ENCODE measurements at places on chromosomes 1 and 21.

- no peak for DNase-seq
- H3K27me3 ChIP-seq: no peaks in the 10 kb centered on the region
- no peak overlapping the region for H3K4me3 ChIP-seq
- peaks cover under 1% of the 10 kb centered on the region for H3K4me1 ChIP-seq
These were observed 23.3 kb downstream of the PIP5K1A start for GRCh38 chr1:151221616-151222015.

DNA sequence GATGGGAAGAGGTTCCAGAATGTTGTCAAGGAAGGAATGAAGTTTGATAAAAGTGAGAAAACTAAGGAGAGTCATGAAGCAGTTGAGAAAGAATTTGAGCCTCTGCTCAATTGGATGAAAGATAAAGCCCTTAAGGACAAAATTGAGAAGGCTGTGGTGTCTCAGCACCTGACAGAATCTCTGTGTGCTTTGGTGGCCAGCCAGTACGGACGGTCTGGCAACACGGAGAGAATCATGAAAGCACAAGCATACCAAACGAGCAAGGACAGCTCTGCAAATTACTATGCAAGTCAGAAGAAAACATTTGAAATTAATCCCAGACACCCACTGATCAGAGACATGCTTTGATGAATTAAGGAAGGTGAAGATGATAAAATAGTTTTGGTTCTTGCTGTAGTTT, 142.8 kb downstream of the CDC7 start:
- no peaks in the 10 kb centered on the region for H3K4me1 ChIP-seq
- DNase-seq: no peak
- H3K27me3 ChIP-seq: no peaks in the 10 kb centered on the region
- H3K4me3 ChIP-seq: no peak overlapping the region
- H3K36me3 ChIP-seq: no peaks in the 10 kb centered on the region

DNA sequence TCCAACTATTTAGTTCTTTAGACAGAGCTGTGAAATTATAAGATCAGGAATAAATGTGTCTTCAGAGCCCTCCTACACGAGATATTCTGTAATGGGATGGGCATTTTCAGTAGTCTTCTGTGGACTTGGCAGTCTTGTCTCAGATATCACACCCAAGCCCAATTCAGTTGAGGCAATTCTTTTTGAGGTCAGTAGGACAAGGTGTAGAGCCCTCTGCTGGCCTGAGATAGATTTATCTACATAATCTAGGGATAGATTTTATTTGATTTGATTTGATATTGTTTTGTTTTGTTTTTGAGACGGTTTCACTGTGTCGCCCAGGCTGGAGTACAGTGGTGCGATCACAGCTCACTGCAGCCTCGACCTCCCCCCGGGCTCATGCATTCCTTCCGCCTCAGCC, 77.5 kb downstream of the FMN2 start:
- H3K27ac ChIP-seq: no peak overlapping the region
- no peak for DNase-seq
- no peaks in the 10 kb centered on the region for H3K36me3 ChIP-seq
- H3K4me3 ChIP-seq: no peak overlapping the region
- H3K27me3 ChIP-seq: peaks cover 7% of the 10 kb centered on the region

GRCh38 chr1:165376041-165376810, 19.7 kb upstream of the LMX1A start:
- peak overlapping the region; percentile 81 for H3K27ac ChIP-seq
- peak; percentile 82 for DNase-seq
- H3K27me3 ChIP-seq: peaks cover 48% of the 10 kb centered on the region
- no peaks in the 10 kb centered on the region for H3K36me3 ChIP-seq
- peaks cover 23% of the 10 kb centered on the region for H3K4me1 ChIP-seq

DNA sequence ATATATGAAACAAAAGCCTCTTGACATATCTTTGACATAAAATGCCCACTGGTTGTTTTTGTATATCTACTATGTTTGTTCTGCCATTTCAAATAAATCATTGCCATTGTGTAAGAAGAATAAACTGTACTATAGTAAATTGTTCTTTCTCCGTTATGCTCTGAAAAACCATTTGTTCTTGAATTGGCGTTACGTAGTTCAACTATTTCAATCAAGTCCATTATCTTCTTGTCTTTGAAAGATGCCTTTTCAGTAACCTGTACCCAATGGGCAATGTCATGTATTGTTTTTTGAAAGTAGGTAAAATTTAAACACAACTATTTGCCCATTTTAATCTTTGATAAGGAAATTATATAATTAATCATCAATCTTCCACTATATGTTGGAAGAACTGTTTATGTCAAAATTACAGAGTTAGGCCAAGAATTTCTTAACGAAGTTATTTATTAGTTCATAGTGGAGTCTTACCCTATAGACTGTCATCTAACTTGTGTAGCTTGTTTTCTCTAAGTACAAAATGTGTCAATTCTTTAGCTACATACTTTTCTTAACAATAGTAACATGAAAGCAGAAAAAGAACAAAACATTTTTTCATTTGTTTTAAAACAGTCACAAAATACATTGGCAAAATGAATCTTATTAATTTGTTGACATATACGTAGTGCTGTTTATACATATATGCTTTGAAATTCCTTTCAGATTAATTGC, 294.8 kb downstream of the PTPRC start:
- H3K36me3 ChIP-seq: no peaks in the 10 kb centered on the region

DNA sequence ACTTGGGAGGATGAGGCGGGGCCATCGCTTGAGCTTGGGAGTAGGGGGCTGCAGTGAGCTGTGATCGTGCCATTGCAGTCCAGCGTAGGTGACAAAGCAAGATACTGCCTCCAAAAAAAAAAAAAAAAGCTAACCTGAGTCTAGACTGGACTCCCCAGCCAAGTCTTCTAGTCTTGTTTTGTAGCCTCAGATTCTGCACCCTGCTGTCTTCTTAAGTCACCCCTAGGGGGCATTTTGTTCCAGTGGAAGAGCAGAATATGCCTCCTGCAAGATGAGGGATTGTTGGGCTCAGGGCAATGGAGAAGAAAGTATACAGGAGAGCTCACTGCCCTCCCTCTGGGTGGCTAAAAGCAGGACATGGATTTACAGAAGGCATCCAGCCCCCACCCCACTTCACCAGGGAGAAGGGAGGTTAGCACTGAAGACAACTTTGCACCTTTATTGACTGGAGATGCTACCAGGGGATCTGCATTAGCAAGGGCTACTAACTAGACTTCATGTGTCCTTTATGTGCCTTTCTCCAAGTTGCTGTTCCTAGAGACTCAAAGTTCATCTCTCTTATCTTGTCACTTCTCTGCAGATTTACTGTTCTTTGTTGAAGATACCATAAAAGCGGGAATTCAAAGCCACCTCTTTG, 15.3 kb upstream of the RNF187 start:
- H3K27me3 ChIP-seq: peaks cover 49% of the 10 kb centered on the region
- H3K4me1 ChIP-seq: no peaks in the 10 kb centered on the region
- H3K27ac ChIP-seq: no peak overlapping the region
- DNase-seq: no peak

Data from type B pancreatic cell (in vitro differentiated cells).